ENCODE measurements at places on chromosomes 12 and 14.

DNA sequence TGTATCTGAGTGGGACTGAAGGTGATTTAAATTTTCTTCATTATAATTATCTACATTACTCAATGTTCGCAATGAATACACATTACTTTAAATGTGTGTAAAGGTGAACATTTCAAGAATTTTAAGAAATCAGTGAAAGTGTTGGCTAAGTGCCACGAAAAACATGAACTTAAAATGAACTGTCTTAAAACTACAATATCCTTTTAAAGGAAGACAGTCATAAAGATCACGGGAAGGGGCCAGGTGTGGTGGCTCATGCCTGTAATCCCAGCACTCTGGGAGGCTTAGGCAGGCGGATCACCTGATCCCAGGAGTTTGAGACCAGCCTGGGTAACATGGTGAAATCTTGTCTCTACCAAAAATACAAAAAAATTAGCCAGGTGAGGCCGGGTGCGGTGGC lies 11.2 kb downstream of the MOK start:
- DNase-seq = no peak

- DNase-seq = no peak
Observed at GRCh38 chr12:83470749-83471148, 784.0 kb downstream of the TMTC2 start.

GRCh38 chr12:29043069-29043468 lies 106.0 kb upstream of the FAR2 start:
- no peak for DNase-seq

GRCh38 chr14:44271637-44272036 lies 235.4 kb downstream of the FSCB start:
- DNase-seq = no peak

DNA sequence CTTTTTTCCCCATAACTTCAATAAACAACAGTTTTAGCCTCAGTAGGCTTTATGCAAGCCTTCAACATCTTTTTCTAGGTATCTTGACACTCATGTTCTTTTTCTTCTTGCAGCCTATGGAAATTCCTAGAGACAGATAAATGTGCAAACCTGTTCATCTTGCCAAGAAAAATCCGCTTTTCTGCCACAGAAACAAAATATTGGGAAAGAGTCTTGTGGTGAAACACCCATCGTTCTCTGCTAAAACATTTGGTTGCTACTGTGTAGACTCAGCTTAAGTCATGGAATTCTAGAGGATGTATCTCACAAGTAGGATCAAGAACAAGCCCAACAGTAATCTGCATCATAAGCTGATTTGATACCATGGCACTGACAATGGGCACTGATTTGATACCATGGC lies 295.9 kb downstream of the ZFP36L1 start:
- no peak for DNase-seq

DNA sequence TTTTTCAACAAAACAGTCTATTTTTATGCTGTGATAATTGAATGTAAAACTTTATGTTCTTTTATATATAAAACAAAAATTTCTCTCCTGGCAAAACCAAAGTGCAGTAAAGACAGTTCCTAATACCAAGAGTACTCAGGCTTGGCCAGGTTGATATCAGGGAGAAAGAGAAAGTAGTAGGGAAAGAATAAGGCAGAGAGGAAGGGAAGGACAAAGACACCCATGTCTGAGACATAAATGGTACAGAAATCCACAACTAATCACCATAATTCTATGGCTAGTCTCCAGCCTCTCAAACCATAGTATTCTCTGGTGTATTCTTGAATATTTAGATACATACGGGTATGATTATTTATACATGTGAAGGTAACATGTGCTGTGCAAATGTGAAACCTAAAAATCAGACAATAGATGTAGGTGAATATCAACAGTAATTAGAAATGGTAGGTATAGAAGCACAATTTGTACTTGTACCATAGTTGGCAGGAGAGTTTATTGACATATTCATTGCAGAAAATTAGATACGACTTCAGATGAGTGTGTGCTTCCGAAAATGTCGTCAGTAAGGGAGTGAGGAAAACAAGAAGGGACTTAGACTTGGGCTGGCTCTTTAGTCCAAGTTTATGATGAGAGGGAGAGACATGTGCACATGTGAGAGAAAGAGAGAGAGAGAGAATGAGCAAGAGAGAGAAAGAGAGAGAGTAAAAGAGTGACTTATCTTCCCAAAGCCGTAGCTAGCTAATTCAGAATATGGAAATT lies 230.8 kb upstream of the NPAS3 start:
- no peak for DNase-seq

DNA sequence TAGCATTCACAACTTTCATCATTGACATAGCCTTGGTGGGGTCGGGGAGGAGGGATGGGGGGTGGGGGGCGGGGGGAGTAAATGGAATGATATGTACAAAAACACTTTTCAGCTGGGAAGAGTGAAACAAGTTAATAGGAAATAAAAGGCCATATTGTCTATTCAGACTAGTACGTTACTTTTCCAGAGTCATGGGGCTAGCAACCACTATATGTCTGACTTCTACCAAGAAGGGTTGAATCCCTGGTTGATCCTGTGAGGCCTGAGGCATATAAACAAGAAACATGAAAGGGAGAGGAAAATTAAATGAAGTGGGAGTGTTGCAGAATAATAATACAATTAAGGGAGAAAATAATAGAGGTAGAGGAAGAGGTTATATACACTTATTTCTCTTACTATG lies 225.5 kb downstream of the ERC1 start:
- no peak for DNase-seq

DNA sequence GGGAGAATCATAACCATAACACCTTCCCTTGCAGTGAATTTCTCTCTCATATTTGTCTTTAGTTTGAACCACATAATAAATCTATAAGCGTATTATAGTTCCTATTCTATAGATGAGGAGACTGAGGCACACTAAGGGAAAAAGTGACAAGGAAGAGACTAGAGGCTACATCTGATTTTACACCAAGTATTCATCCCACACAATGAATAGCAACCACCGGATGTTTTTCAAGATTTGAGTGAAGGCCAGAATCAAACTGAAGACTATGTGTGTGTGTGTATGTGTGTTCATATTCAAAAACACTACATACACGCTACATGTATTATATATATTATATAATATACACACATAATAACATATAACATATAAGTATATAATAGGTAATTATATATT lies 4.7 kb downstream of the ASB2 start:
- no peak for DNase-seq

DNA sequence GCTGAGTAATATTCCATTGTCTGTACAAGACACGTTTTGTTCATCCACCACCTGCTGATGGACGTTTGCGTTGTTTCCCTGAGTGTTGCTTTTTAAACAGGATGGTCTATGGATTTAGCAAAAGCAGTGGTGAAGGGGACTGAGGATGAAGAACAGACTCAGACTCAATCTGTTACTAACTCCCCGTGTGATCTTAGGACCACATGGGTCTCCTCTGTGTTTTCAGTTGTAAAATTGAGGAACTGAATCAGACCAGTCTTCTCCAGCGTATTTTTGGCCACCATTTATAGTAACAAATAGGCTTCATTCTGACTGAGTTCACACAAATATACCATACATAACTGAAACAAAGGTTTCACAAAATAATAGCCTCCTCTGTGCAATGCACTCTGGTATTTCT lies 85.6 kb downstream of the FOXN3 start:
- no peak for DNase-seq

GRCh38 chr14:50037852-50038251 lies 78.5 kb downstream of the VCPKMT start:
- no peak for DNase-seq

- no peak for DNase-seq
Observed at GRCh38 chr12:74685385-74685784, 147.8 kb downstream of the ATXN7L3B start.

GRCh38 chr12:52193991-52194390 lies 2.2 kb upstream of the KRT80 start:
- DNase-seq = no peak

DNA sequence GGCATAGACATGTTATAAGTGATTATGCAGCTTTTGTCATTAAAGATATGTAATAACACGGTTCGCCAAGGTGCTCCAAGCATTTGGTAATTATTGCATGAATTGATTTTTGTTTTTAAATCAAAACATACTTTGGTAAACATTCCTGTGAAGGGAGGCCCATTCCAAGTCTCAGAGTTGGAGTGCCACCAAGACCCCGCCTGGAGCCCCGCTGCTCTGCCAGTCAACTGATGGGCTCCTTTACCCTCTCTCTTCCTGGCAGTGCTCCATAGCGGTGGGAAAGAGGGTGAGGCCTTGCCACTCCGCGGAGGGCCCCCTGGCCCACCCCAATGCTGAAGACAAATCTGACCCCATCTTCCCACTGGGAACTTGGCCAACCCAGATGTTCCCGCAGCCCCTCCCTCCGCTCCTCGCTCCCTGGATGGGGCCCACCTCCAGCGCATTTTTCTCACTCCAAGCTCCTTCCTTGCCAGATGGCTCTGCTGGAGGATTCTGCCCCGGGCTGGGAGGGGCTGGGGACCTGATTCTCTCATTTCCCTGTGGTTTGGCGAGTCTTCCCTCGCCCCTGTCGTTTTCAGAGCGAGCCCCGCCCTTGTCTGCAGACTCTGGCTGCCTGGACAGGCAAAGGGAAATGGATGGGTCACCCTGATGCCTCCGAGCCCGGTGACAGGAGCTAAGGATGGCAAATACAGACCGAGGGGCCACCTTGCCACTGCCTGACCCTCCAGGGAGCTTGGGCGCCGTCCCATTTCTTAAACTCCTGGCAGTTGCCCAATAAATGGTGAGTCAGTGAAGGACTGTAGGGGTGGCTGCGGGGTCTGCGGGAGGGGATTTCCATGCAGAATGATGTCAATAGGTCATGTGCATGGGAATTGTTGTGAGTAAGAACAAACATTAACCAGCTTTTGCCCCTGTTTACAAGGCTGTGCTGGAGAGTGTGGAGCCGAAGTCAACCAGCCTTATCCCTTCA lies 9.2 kb upstream of the PAPLN start:
- DNase-seq = no peak

DNA sequence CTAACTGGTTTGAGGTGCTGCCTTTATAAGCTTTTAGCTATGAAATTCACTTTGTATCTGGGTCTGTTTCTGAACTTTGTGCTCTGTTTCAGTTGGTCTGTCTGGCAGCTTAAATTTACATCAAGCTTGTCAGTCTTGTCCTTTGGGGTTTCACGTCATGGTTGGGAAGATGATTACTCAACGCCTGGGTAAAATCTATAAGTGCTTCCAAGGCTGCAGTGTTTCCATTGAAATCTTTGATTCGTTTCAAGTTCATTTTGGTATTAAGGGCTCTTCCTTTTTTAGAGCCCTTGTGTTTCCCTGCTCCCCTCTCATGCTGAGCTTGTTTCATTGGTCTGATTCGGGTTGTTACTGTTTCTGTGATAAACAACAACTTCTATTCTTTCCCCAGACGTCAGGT lies 58.2 kb downstream of the FBXW8 start:
- no peak for DNase-seq

DNA sequence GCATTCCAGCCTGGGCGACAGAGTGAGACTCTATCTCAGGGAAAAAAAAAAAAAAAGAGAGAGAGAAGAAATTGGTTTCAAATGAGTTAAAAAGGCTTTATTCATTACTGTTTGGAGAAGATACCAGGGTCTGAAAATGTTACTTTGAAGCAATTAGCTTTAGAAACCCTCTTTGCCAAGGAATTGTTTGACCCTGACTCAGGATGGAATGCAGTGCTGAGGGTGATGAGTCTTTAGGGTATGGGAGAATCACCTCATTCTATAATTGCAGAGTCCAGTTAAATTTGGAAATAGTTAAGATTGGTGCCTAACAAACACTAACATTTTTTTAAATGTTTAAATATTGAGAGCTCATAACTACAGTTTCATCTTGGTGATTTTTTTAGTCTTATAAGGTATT lies 13.3 kb downstream of the RAP1B start:
- DNase-seq = no peak

- DNase-seq = no peak
Observed at GRCh38 chr14:70622111-70622712, 19.5 kb upstream of the TTC9 start.

- no peak for DNase-seq
Observed at GRCh38 chr14:100765296-100765695, 38.6 kb downstream of the DLK1 start.

DNA sequence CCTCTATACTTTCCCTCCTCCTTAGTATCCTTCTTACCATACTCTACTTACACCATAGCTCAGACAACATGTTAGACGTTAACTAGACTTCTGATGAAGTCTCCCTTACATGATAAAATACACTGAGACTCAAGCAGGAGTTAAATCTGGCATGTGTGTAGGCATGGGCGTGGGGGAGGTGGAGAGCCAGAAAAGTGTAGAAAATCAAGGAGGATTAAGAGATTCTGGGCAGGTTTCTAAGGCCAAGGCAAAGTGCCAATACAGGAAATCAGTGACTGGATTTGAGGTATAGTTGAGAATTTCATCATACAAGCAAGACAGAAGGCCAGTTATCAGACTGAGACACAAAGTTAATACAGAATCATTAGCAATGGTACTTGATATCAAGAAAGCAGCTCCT lies 37.4 kb downstream of the EPS8 start:
- no peak for DNase-seq

Measured in vagina (tissue), 2 donors.